ENCODE measurements at places on chromosomes 3 and 15. TPM values are rescaled to one million over a fixed set of nuclear protein-coding genes. Genes with fewer than 3 reads are reported as not detected.

Gene CNTN4
- polyA plus RNA-seq = not detected

Gene CKMT1B
- not detected for polyA plus RNA-seq

Gene UBA7
- polyA plus RNA-seq = 43.6 TPM

Gene LRRIQ4
- not detected for polyA plus RNA-seq

Gene GPR87
- polyA plus RNA-seq = not detected

- no peak for DNase-seq
Observed at GRCh38 chr3:84487296-84487695, 471.5 kb upstream of the CADM2 start.

DNA sequence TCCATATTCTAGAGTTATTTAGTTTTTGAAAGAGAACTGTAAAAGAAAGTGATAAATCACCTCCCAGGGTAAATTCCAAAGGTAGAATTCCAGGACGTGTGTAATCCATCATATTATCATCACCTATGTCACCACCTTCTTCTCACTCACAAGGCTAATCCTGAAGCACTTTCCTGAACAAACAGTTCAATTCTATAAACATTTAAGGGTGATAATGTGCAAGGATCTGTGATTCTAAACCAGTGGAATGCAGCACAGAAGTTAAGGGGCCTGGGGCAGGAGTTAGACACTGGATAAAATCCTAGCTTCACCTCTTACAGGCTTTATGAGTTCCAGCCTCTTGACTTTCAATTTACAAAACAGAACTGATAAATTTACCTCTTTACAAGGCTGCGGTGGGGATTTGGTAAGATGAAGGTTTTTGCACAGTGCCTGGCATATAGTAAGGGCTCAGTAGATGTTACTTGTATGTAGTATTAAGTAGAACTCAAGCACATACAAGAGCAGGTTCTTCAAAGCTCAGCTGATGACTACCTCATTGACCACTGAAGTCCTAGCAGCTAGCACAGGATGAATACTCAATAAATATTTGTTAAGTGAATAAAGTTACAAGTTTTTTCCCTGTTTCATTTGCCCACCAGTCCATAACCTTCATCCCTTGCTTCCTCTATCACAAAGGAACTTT lies 47.3 kb upstream of the CCDC80 start:
- no peak for DNase-seq

GRCh38 chr3:53645754-53646153 lies 151.3 kb downstream of the CACNA1D start:
- DNase-seq = no peak

- no peak for DNase-seq
Observed at GRCh38 chr3:126259411-126260391, 79.3 kb upstream of the ALDH1L1 start.

GRCh38 chr3:101859882-101860448 lies 10.7 kb downstream of the NFKBIZ start:
- DNase-seq = no peak

GRCh38 chr3:182738583-182739411 lies 54.5 kb upstream of the ATP11B start:
- no peak for DNase-seq

- peak; percentile 18 for DNase-seq
Observed at GRCh38 chr15:51375966-51376640, 34.6 kb downstream of the GLDN start.

- peak; percentile 73 for DNase-seq
Observed at GRCh38 chr3:11238060-11238459, 34.1 kb upstream of the ATG7 start.

- no peak for DNase-seq
Observed at GRCh38 chr3:8767256-8767666, 2.2 kb downstream of the OXTR start.

GRCh38 chr3:133964547-133964946 lies 65.2 kb downstream of the SLCO2A1 start:
- DNase-seq = no peak

DNA sequence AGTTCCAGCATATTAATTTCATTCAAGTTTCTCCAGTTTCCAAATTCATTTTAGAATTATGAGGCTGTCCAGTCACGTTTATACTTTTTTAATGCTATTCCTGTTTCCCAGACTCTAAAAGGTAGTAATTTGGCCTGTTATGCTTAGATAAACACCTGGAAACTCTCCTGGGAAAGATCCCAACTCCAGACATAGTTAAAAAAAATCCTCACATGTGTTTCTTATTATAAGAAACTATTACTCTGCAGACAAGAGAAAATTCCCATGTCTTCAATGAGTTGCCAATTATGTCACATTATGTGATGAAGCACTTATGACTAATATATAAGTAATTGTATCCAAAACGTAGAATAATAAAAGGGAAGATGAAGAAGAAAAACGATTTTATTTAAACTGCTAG lies 137.1 kb upstream of the TMC3 start:
- no peak for DNase-seq

DNA sequence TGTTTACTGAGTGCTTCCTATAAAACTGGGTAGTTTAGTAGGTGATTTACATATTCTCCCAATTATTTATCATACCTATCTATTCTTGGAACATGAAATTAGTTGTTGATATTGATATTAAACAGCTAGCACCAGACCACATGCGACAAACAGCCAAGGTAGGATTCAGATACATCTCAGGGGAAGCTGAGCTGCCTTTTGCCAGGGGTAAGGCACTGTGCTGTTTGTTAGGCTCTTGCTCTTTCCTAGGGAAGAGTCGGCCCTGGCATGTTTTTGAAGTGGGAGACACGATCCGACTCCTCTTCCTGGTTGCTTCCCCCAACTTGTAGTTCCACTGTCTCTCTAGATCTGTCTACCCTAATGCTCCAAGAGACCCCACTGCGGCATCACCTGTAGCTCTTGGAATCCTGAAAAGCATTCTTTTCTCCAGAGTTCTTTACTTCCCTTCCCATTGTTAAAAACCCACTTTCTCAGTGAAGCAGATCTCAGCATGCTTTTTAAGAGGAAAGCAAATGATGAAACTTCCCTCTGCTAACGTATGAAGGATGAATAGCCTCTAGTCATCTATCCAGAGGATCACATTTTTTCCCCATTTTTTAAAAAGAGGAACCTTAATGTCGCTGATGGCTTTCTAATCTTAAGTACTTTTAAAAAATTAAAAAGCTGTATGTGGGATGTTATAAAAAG lies 138.4 kb downstream of the GHSR start:
- DNase-seq = no peak

DNA sequence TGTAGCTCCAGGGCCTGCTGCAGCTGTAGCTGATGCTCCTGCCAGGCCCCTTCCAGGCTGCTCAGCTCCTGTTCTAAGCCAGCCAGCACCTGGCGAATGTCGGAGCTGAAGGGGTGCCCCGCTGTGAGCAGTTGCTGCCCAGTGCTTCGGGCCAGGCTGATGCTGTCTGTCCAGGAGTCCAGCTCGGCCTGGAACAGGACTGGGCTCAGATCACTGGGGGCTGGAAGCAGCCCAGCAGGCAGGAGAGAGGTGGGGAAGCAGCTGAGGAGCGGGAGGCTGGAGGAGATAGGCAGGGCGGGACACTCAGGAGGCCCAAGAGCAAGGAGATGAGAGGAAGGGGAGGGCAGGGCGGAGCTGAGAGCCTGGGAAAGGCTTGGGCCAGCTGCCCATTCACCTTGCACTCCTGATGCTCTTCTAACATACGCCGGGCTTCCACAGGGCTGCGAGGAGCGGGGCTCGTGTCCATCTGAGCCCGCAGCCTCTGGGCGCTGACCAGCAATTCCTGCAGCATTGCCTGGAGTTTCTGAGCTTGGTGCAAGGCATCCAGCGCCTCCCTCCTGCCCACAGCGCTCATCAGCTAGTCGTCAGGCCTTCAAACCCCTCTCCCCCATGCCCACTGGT lies 23.2 kb downstream of the PLA2G4B start:
- DNase-seq = no peak

GRCh38 chr3:151896246-151897012 lies 23.0 kb downstream of the SUCNR1 start:
- no peak for DNase-seq

- DNase-seq = peak; percentile 21
Observed at GRCh38 chr3:148006508-148006907, 597.3 kb downstream of the ZIC1 start.

GRCh38 chr3:62189376-62189698 lies 184.0 kb downstream of the FEZF2 start:
- DNase-seq = no peak

Measured in AG04450 (cell line).